ENCODE measurements at places on chromosomes 3 and 15. TPM values are rescaled to one million over a fixed set of nuclear protein-coding genes. Genes with fewer than 3 reads are reported as not detected.

Gene NLGN1
- 20.0 TPM for total RNA-seq

Gene LRTM1
- total RNA-seq, result not detected

Gene ATP13A5
- total RNA-seq, result not detected

Gene MORC1
- not detected for total RNA-seq

Gene LYSMD2
- 2.4 TPM for total RNA-seq

Gene IQCH
- 2.8 TPM for total RNA-seq

Gene TGM4
- not detected for total RNA-seq

Gene ZNF860
- 0.27 TPM for total RNA-seq

Gene SPTBN5
- total RNA-seq, result 1.1 TPM

DNA sequence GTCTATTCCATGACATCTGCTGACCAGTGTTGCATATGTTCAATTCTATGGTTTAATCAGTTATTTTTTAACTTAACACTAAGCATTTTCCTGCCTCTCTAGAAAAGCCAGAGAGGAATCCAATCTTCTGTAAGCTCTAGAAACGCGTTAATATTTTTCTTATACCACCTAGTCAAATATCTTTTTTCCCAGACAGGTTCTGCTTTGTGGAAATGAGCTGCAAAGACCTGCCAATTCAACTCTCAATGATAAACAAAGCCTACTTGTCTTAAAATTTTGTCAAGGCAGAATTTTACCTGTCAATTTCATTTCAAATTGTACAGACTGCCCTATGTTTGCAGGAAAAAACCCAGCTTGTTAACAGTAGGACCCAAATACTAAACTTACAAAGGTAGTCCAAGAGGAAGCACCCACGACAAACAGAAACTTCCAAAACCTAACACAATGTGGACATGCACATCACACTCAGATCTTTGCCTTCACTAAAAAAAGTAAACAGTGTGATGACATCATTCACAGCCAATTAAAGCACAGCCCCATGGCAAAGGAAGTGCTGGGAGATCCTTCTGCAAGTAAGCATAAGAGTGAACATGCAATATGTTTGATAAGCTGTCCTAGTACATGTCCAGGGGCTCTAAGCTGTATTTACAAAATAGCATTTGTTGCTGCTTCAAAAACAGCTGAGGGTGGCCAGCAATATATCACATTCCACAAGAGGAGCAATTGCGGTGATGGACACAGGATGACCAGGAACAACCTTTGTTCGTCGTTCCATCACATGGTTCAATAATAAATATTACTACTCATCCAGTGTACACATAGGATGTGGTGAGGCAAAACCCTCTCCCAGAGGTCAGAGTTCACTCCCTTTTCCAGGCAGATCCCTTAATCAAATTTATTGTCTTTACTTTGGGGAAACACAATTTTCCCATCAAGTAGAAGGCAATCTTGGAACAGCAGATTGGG, 139.4 kb upstream of the TSC22D2 start:
- H3K27me3 ChIP-seq, result no peaks in the 10 kb centered on the region
- H3K36me3 ChIP-seq, result no peaks in the 10 kb centered on the region
- peaks cover 6% of the 10 kb centered on the region for H3K4me1 ChIP-seq
- H3K4me3 ChIP-seq, result no peak overlapping the region
- no peak for DNase-seq

GRCh38 chr3:156516961-156517360, 38.0 kb downstream of the SSR3 start:
- H3K27me3 ChIP-seq, result no peaks in the 10 kb centered on the region
- DNase-seq, result no peak
- no peaks in the 10 kb centered on the region for H3K36me3 ChIP-seq
- H3K4me3 ChIP-seq, result no peak overlapping the region

DNA sequence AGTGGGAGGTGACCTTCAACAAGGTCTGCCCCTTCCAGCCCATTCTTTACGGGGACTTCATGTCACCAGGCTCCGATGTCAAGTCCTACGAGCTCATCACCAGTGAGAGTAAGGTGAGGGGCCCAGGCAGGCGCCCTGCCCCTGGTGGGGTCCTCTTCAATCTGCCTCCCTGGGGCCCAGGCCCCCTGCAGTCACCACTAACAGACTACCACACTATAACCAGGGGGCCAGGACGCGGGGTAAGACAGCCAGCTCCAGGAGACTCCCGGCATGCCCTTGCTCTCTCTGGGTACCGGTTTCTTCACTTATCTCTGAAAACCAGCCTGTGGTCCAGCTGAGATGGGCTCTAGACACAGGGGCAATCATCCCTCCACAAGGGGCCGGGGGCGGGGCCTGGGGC, 63.9 kb downstream of the DNAH1 start:
- no peak for DNase-seq
- peaks cover 3% of the 10 kb centered on the region for H3K27me3 ChIP-seq
- H3K4me3 ChIP-seq, result no peak overlapping the region

- H3K27ac ChIP-seq, result no peak overlapping the region
- H3K36me3 ChIP-seq, result no peaks in the 10 kb centered on the region
- peaks cover 33% of the 10 kb centered on the region for H3K4me1 ChIP-seq
- H3K27me3 ChIP-seq, result no peaks in the 10 kb centered on the region
- no peak overlapping the region for H3K4me3 ChIP-seq
- DNase-seq, result no peak
Observed at GRCh38 chr3:117671722-117672318, 962.2 kb downstream of the TUSC7 start.

- no peak for DNase-seq
- no peak overlapping the region for H3K27ac ChIP-seq
- no peak overlapping the region for H3K4me3 ChIP-seq
- peaks cover 13% of the 10 kb centered on the region for H3K27me3 ChIP-seq
Observed at GRCh38 chr3:119679874-119680273, 2.7 kb upstream of the COX17 start.

DNA sequence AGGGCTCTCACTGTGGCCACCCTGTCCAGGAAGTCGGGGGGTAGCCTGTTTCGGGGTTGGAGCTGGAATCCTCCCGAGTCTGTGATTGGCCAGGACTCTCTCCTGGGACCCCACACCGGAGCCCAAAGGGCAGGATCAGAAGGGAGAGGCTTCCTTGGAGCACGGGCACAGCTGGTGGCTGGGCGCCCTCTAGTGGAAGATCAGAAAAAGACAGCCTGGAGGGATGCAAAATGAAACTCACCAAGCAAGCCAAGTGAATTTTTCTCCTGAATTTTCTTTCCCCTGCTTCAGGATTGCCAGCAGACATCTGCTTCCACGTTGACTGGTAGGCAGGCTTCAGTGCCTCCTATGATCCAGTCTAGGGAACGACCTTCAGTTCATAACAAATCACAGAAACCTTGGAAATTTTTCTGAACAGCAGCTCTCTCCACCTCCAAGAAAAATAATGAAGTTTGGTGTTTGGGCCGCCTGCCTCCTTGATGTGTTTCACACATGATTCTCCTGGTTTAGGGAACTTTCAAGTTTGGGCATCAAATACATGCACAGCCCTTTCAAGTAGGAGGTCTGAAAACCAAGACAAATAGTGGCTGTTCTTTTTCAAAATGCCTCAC, 224.6 kb downstream of the VPS13C start:
- H3K4me1 ChIP-seq, result no peaks in the 10 kb centered on the region
- no peaks in the 10 kb centered on the region for H3K36me3 ChIP-seq
- peak; percentile 71 for DNase-seq
- no peak overlapping the region for H3K4me3 ChIP-seq
- H3K27ac ChIP-seq, result no peak overlapping the region

DNA sequence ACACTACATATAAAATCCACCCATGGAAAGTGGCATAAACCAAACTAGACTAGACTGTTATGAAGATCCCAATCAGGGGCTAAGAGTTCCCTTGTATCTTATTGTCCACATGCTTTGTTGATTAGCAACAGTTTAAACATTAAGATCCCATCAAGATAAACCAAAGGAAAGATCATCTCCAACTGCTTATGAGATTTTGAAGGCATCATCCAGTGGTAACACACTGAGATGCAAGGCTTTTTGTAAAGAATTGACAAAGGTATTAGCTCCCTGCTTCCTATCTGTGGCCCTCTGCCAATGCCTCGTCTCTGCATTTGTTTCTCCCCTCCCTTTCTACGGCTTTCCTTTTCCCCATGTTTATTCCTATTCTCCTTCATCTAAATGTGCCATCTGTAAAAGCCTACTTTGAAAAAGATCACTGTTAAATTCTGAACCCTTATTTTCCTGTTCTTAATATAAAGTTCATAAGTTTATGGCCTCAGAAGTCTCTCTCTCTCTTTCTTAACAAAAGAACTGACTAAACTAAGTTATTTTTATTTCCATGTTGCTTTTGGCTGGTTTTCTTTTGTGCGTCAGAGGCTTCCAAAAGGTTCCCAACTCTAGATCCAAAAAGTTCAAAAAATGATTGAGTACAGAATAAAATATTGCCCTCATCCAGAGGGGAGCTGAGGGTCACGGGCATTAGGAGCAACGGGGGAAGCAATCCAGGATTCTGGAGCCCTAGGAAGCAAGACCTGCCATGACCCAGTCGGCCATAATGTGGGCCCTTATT, 5.5 kb downstream of the PLD1 start:
- no peak overlapping the region for H3K27ac ChIP-seq
- DNase-seq, result no peak
- H3K36me3 ChIP-seq, result no peaks in the 10 kb centered on the region
- no peak overlapping the region for H3K4me3 ChIP-seq
- H3K27me3 ChIP-seq, result peaks cover 12% of the 10 kb centered on the region
- peaks cover 11% of the 10 kb centered on the region for H3K4me1 ChIP-seq

DNA sequence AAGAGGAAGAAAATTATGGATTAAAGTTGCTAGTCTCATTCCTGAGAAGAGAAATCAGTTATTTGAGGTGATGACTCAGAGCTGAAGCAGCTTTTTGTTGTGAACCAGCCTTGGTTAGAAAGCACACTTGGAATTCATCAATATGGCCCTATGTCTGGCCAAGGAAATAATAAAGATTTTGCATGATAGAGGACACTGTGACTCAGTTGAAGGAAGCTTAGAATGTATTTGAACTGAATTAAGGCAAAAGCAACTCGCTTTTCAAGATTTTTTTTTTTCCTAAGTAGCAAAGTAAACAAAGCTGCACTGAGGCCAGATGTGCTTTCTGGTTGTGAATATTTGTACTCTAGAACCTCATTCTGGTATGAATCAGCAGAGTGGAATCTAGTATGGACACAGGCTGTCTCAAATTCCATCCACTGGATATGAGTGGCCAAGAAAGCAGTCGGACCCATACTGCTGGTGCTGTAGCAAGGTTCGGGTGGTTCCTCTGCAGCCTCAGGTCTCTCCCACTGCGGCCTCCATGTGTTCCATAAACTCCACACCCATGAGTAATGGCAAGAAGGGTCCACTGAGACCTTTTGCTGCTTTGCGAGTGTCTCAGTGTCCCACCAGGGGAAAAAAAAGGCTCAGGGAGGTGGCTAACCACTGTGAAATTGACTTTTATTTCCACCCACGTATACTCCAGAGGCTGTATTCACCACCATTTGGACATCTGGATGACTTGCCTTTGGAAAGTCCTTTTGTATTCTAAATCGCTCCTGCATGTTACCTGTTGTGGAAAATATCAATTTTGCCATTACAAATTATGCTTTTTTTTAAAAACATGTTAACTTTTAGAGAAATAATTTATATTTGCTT, 53.1 kb downstream of the TGFBR2 start:
- peaks cover 26% of the 10 kb centered on the region for H3K36me3 ChIP-seq
- peaks cover 29% of the 10 kb centered on the region for H3K4me1 ChIP-seq
- no peak overlapping the region for H3K4me3 ChIP-seq
- no peak for DNase-seq
- no peaks in the 10 kb centered on the region for H3K27me3 ChIP-seq
- peak overlapping the region; percentile 94 for H3K27ac ChIP-seq

- H3K4me3 ChIP-seq, result no peak overlapping the region
- peaks cover 22% of the 10 kb centered on the region for H3K36me3 ChIP-seq
- DNase-seq, result peak; percentile 62
- H3K27ac ChIP-seq, result no peak overlapping the region
- no peaks in the 10 kb centered on the region for H3K27me3 ChIP-seq
- no peaks in the 10 kb centered on the region for H3K4me1 ChIP-seq
Observed at GRCh38 chr15:42704492-42704926, 32.4 kb downstream of the CDAN1 start.

DNA sequence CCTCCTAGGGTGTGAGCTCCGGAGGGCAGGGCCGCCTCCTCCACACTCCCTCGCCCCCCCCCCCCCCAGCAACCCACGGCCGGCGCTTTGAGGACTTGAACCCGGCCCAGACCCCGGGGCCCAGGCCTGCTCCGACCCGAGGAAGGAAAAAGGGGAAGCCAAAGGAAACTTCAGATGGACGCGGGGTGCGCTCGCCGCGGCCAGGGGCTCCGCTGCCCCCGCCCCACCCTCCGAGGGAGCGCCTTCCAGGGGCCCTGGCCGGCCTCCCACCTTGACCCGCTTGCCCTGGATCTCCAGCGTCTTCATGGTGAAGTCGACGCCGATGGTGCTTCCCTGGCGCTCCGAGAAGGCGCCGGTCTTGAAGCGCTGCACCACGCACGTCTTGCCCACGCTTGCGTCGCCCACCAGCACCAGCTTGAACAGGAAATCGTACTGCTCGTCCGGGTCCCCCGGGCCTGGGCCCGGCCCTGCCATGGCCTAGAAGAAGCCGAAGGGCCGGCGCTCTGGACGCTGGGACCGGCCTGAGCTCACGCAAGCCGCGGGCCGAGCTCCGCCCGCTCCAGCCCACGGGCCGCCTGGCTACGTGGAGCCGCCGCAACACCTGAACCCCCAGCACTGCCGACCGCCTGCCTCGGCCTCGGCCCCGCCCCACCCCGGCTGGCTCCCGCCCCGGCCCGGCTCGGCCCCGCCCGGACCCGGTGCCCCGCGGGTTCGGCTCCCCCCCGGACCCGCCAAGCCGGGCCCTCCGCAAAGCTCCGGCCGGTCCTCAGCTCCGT, 400 bp downstream of the RAB43 start:
- peaks cover 2% of the 10 kb centered on the region for H3K36me3 ChIP-seq
- DNase-seq, result peak; percentile 22

- peaks cover 54% of the 10 kb centered on the region for H3K4me1 ChIP-seq
- H3K27me3 ChIP-seq, result no peaks in the 10 kb centered on the region
- H3K27ac ChIP-seq, result peak overlapping the region; percentile 65
- no peak for DNase-seq
- no peak overlapping the region for H3K4me3 ChIP-seq
Observed at GRCh38 chr3:13780432-13781176, 99.3 kb downstream of the WNT7A start.

GRCh38 chr3:135556174-135556573, 409.4 kb upstream of the PPP2R3A start:
- no peak for DNase-seq
- H3K27me3 ChIP-seq, result no peaks in the 10 kb centered on the region
- no peaks in the 10 kb centered on the region for H3K4me1 ChIP-seq

- no peak overlapping the region for H3K4me3 ChIP-seq
- H3K27me3 ChIP-seq, result no peaks in the 10 kb centered on the region
- no peak for DNase-seq
- no peak overlapping the region for H3K27ac ChIP-seq
Observed at GRCh38 chr15:60660290-60661051, 181.5 kb upstream of the ICE2 start.

GRCh38 chr3:162092751-162093150, 596.1 kb downstream of the OTOL1 start:
- no peak for DNase-seq
- no peak overlapping the region for H3K27ac ChIP-seq
- H3K4me1 ChIP-seq, result no peaks in the 10 kb centered on the region

- no peaks in the 10 kb centered on the region for H3K36me3 ChIP-seq
- H3K27me3 ChIP-seq, result peaks cover 70% of the 10 kb centered on the region
- H3K4me1 ChIP-seq, result no peaks in the 10 kb centered on the region
- H3K4me3 ChIP-seq, result no peak overlapping the region
- H3K27ac ChIP-seq, result no peak overlapping the region
Observed at GRCh38 chr15:83659417-83659812, 5.5 kb downstream of the ADAMTSL3 start.

GRCh38 chr3:63937661-63938651, 25.8 kb upstream of the SCAANT1 start:
- H3K4me3 ChIP-seq, result no peak overlapping the region
- H3K4me1 ChIP-seq, result peaks cover 9% of the 10 kb centered on the region
- no peak for DNase-seq
